Gastrocnemius medialis (tissue), 4 donors: ENCODE measurements at places on chromosomes 6 and 20. TPM values are rescaled to one million over a fixed set of nuclear protein-coding genes. Genes with fewer than 3 reads are reported as not detected.

DNA sequence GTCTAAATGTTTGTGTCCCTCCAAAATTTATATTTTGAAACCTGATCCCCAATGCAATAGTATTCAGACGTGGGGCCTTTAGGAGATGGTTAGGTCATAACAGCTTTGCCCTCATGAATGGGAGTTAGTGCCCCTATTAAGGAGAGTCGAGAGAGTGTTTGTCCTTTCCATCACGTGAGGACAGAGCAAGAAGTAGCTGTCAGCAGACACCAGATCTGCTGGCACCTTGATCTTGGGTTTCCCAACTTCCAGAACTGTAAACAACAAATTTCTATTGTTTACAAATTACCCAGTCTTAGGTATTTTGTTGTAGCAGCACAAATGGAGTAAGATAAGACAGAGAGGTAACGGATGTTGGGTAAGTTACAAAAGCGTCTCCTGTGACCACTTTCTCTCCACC lies 46.6 kb downstream of the FAM50B start:
- no peak overlapping the region for H3K4me3 ChIP-seq
- H3K4me1 ChIP-seq = peaks cover 24% of the 10 kb centered on the region
- no peaks in the 10 kb centered on the region for H3K27me3 ChIP-seq
- H3K36me3 ChIP-seq = no peaks in the 10 kb centered on the region

- H3K27me3 ChIP-seq = no peaks in the 10 kb centered on the region
- no peak for DNase-seq
- H3K4me3 ChIP-seq = no peak overlapping the region
Observed at GRCh38 chr6:170033666-170034065, 257.2 kb downstream of the DLL1 start.

GRCh38 chr6:2185466-2185865 lies 59.9 kb downstream of the GMDS start:
- H3K27ac ChIP-seq = no peak overlapping the region
- no peaks in the 10 kb centered on the region for H3K27me3 ChIP-seq
- H3K4me3 ChIP-seq = no peak overlapping the region
- DNase-seq = no peak
- H3K36me3 ChIP-seq = no peaks in the 10 kb centered on the region
- no peaks in the 10 kb centered on the region for H3K4me1 ChIP-seq

- no peaks in the 10 kb centered on the region for H3K4me1 ChIP-seq
- H3K4me3 ChIP-seq = no peak overlapping the region
- H3K27me3 ChIP-seq = peaks cover 4% of the 10 kb centered on the region
- no peak overlapping the region for H3K27ac ChIP-seq
Observed at GRCh38 chr20:22525069-22525820, 59.1 kb downstream of the FOXA2 start.

GRCh38 chr20:36856691-36857635 lies 19.0 kb upstream of the TLDC2 start:
- H3K27ac ChIP-seq = peak overlapping the region; percentile 62
- peaks cover 43% of the 10 kb centered on the region for H3K4me1 ChIP-seq
- H3K36me3 ChIP-seq = no peaks in the 10 kb centered on the region
- H3K27me3 ChIP-seq = no peaks in the 10 kb centered on the region
- no peak for DNase-seq

GRCh38 chr6:112606656-112607435 lies 259.7 kb downstream of the RFPL4B start:
- no peaks in the 10 kb centered on the region for H3K36me3 ChIP-seq
- H3K27me3 ChIP-seq = no peaks in the 10 kb centered on the region
- no peak for DNase-seq
- no peaks in the 10 kb centered on the region for H3K4me1 ChIP-seq
- no peak overlapping the region for H3K27ac ChIP-seq

DNA sequence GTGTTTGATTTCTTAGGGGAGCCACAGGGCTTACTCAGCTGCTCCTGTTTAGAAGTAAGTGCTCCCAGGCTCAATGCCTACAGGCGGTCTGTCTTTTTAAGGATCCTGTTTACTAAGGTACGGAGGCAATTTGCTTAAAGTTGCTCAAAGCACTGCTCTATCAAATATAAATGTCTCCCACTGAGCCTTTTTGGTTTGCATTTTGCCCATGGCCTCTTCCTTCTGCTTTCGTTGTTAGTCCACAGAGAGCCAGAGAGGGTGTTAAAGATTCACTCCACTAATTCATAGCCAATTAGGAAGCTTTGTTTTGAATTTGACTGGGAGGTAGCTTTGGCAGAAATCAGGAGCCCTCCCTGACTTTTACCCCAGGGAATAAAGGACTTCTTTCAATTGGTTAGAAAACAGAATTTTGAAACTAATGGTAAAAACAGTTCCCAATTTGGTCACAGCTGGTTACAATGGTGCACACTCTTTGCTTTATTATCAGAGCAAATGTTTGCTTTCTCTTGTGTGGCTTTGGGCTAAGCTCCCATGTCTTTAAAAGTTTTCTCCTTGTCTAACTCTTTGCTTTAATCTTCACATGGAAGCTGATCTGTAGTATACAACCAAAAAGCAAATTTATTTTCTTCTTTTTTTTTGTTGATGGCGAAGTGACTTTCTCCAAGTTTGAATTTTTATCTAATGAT lies 126.2 kb downstream of the IMPG1 start:
- H3K36me3 ChIP-seq = no peaks in the 10 kb centered on the region
- H3K27ac ChIP-seq = no peak overlapping the region
- no peaks in the 10 kb centered on the region for H3K4me1 ChIP-seq
- no peak overlapping the region for H3K4me3 ChIP-seq

DNA sequence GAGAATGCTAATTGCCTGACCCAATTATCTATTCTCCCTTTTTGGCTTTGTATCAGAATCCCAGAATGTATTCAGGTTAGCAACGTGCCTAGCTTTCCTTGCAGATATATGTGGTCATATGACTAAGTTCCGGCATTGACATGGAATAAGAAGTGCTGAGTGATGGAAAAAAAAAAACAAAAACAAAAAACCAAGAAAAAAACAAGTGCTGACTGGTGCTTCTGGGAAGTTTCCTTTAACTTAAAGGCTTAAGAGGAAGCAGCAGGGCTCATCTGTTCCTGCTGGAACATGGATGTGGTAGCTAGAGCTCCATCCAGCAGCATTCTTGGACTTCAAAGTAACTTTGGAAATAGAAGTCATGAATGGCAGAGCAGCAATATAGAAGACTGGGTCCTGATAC lies 10.4 kb upstream of the RPF2 start:
- no peaks in the 10 kb centered on the region for H3K36me3 ChIP-seq
- H3K4me3 ChIP-seq = no peak overlapping the region
- DNase-seq = no peak
- no peaks in the 10 kb centered on the region for H3K4me1 ChIP-seq
- no peaks in the 10 kb centered on the region for H3K27me3 ChIP-seq
- H3K27ac ChIP-seq = no peak overlapping the region

SRXN1 gene
- total RNA-seq = 87.9 TPM

TFB1M gene
- total RNA-seq = 13.4 TPM

CYP24A1 gene
- not detected for total RNA-seq

FUCA2 gene
- 7.6 TPM for total RNA-seq
